Nasal cavity respiratory epithelium epithelial cell of viscerocranial mucosa (primary cell): ENCODE measurements at places on chromosomes 16 and 17. TPM values are rescaled to one million over a fixed set of nuclear protein-coding genes. Genes with fewer than 3 reads are reported as not detected.

Gene SEC14L5
- 0.14 and 0.34 TPM in 2 replicates for total RNA-seq

Gene GPRC5C
- total RNA-seq: 7.2 and 80.2 TPM in 2 replicates

Gene MARVELD3
- 18.5 and 48.7 TPM in 2 replicates for total RNA-seq

Gene CMC2
- total RNA-seq: 40.7 and 41.7 TPM in 2 replicates

Gene TOM1L1
- total RNA-seq: 51.3 and 71.1 TPM in 2 replicates

Gene MT3
- not detected in 2 replicates for total RNA-seq

Gene CCR7
- not detected in 2 replicates for total RNA-seq

Gene TUBD1
- total RNA-seq: 8.9 and 10.7 TPM in 2 replicates

Gene KRT32
- total RNA-seq: not detected in 2 replicates

Gene CD300H
- not detected in 2 replicates for total RNA-seq

Gene DLX4
- total RNA-seq: 0.07 TPM in 1 of 2 replicates, not detected in the other

Gene FOXL1
- total RNA-seq: 0.64 and 0.68 TPM in 2 replicates

Gene TP53TG3
- total RNA-seq: not detected in 2 replicates
